ENCODE measurements at places on chromosomes 3 and 15. TPM values are rescaled to one million over a fixed set of nuclear protein-coding genes. Genes with fewer than 3 reads are reported as not detected.
A peak's percentile ranks its signal among the peaks of the same experiment; 100 is the strongest.

The POPDC2 gene
- 5.5 TPM for total RNA-seq

The THRB gene
- 0.31 TPM for total RNA-seq

DNA sequence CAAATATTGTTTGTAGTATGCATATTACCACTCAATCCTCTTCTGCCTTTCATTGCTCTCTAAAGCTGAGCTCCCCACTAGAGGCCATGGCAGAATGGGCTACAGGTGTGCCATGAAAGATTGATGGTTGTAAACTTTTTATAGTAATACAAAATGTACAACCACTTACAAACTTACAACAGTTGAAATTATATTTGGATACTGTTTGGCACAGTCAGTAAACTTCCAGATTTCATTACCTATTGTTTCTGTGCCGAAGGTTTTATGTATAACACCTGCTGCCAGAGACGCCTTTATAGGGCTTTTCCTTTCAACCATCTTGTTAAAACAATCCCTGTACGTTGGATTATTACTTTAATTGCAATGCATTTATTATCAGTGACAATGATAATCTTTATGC, 7.0 kb downstream of the ROPN1 start:
- H3K27ac ChIP-seq: no peak overlapping the region
- no peak for DNase-seq
- no peaks in the 10 kb centered on the region for H3K36me3 ChIP-seq
- peaks cover 35% of the 10 kb centered on the region for H3K27me3 ChIP-seq
- H3K4me1 ChIP-seq: no peaks in the 10 kb centered on the region

GRCh38 chr15:74777769-74778598, 3.9 kb upstream of the CSK start:
- peak overlapping the region; percentile 96 for H3K27ac ChIP-seq
- H3K36me3 ChIP-seq: peaks cover 13% of the 10 kb centered on the region
- H3K4me3 ChIP-seq: peak overlapping the region; percentile 82
- H3K27me3 ChIP-seq: no peaks in the 10 kb centered on the region
- H3K4me1 ChIP-seq: peaks cover 86% of the 10 kb centered on the region
- DNase-seq: no peak
